H1 (cell line): ENCODE measurements at places on chromosomes 4 and X.

GRCh38 chr4:30939069-30939468 is 218.9 kb downstream of the PCDH7 start:
- DNase-seq, result no peak

GRCh38 chr4:9916346-9916745 is 105.0 kb downstream of the SLC2A9 start:
- no peak for DNase-seq

- DNase-seq, result no peak
Observed at GRCh38 chr4:40502934-40503333, 126.7 kb downstream of the RBM47 start.

- no peak for DNase-seq
Observed at GRCh38 chr4:29549342-29549741, 1170.8 kb upstream of the PCDH7 start.

- DNase-seq, result no peak
Observed at GRCh38 chrX:41664375-41664901, 24.3 kb upstream of the GPR34 start.
